Epithelial cell of prostate (primary cell): ENCODE measurements at places on chromosomes 7 and 10.

GRCh38 chr7:7895004-7895650, 73.5 kb upstream of the GLCCI1 start:
- no peak for DNase-seq

GRCh38 chr7:32515890-32516550, 20.7 kb downstream of the AVL9 start:
- no peak for DNase-seq

- DNase-seq: peak; percentile 60
These were observed 493.2 kb upstream of the AUTS2 start for GRCh38 chr7:69105092-69105491.

DNA sequence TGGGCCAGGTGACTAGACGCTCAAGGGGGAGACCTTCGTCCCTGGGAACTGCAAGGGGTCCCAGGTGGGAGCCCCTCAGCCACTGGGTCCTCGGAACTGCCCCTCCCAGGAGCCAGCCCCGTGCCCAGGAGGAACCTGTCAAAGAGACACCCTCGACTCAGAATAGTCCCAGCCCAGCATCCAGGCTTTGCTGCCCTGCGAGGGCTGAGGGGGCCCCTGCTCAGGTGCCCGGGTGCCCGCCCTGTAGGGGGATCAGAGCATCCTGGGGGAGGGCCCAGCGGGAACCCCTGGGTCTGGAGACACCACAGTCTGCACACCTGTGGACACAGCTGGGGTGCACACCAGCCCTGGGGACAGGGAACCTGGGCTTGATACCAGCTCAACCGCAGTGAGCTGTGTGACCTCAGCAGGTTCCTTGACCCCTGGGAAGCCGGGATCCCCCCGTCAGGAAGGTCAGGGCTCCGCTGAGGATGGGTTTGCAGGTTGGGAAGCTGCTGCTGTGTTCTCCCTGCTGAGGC, 407 bp downstream of the ELN start:
- no peak for DNase-seq

DNA sequence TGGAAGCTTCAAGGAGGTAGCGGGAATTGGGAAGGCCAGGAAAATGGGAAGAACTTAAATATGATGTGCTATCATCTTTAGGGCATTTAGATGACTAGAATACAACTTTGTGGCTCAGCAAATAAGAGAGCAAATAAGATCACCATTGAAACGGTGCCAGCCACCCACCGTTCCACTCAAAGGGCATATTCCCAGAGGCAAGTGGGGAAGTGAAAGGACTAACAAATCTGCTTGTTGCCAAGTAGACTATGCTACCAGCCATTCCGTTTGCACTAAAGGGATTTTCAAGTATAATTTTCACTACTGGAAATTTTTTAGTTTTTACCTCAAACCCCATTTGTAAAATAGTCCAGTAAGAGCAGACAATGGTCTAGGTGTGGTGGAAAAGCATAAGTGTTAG, 4.0 kb upstream of the PPP1R3C start:
- DNase-seq: no peak

- no peak for DNase-seq
These were observed 101.5 kb upstream of the TMEM72 start for GRCh38 chr10:44809647-44810046.

DNA sequence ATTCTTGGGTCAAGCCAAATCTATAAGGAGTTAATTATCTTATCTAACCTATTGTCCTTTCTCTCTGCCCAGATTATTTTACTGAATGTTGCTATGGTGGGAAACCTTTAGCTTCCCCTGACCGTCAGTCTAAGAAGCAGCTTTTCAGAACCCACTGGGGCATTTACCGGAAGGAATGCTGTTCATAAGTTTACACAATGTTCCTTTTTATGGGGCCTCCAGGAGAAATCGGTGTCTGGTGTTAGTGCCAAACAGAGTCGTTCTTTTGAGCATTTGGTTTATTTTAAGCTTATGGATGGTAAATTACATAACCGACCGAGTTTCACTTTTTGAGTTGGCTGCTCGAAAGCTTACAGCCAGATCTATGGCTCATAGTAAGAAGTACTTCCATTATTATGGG, 111.9 kb downstream of the CACNB2 start:
- no peak for DNase-seq

DNA sequence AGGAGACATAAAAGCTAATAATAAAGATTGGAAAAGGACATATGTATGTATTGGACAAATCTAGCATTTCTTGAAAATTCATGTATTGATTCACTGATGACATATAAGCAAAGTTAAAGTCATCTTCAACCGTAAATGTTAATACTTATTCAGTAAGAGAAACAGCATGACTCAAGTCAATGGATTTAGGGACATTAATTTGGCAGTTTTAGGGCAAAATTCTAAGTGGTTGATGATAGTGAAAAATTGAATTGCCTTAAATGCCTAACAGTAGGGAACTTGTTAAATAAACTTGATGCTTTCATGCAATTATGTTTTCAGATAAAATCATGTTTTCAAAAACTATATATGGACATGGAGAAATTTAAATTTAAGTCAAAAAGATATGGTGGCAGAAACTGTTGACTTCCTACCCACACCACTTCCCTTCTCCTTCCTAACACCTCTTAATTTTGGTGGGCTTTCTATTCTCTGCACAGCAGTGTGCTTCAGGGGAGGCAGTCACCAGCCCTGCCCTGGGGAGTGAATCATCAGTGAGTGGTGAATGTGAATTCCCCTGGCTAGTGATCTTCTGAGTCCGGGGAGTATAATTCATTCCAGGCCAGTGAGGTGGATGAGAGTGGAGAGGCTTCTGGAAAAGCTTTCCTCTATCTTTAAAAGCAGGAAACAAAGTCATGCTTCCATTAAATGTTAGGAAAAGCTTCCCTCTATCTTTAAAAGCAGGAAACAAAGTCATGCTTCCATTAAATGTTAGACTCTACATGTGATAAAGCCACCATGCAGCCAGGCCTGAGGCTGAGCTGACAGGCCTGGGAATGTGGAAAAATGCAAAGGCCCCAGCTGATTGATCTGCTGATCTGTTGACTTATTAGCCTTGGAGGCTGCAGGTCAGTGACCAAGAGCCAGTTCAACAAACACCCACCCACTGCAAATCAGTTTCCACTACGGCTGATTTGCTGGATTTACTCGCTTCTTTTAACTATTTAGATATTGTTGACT, 25.2 kb upstream of the ITGB1 start:
- DNase-seq: peak; percentile 72
